ENCODE measurements at places on chromosomes 11 and 22.

DNA sequence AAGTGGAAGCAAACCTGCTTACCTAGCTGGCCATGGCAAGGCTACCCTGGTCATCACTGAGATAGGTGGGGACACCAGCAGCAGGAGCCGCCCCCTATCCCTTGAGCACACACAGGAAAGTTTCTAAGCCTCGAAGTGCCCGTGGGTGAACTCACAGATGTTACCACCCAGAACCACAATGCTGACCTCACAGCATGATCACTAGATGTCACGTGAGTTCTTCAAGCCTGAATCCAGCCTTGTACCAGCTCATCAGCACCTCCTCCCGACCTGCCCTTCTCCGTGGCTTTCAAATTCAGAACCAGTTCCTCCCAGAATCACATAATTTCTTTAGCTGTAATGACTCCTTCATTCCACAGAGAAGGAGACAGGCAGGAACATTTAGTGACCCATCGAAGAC, 24.7 kb upstream of the TIMP3 start:
- no peak for DNase-seq

DNA sequence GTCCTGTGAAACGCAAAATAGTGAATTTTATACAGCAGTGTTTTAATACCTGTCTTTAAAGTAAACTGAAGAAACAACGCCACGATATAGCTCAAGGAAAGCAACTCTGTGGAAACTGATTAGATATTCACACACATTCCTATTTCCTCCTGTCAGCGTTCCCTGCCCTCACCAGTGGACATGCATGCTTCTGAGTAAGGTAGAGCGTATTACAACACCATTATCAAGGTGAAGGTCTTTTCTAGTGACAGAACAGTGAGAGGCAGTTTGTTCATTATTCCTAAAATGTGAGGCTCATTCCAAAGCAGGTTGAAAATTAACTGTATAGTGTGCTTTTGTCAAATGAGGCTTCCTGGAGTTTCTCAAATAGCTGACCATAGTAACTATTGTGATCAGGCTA, 153.1 kb downstream of the DDX10 start:
- DNase-seq = no peak

DNA sequence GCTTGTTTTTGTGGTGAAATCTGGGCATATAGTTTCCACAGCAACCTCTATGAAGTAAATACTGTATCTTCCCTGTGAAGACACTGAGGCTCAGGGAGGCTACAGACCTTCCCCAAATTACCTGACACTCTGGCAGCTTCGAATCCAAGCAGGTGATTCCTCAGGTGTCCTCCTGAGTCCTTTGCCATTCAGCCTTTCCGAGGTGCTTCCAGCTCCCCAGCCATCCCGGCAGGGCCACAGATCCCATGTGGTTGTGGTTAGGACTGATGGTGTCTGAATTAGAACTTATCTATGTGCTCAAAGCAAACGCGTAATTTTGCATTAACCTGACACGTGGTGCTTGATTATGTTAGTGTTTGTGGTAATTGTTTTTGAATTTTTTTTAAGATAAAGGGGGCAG, 785.6 kb downstream of the BRD1 start:
- DNase-seq = no peak

DNA sequence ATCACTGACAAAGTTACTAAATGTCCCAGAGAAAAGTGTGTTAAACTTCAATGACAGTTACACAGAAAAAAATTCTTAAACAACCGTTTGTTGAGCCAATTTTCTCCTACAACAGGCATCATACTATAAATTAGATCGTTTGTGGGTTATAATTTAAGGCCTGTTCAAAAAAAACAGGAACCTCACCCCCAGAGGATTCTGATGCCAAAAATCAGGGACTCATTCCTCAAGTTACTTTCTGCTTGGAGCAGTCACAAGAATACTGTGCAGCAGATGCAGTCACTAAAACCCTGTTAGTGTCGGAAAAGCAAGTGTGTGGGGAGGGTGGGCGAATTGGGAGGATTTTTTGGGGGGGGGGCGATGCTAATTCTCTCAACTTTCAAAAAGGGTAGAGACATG, 657 bp downstream of the CWC15 start:
- no peak for DNase-seq

DNA sequence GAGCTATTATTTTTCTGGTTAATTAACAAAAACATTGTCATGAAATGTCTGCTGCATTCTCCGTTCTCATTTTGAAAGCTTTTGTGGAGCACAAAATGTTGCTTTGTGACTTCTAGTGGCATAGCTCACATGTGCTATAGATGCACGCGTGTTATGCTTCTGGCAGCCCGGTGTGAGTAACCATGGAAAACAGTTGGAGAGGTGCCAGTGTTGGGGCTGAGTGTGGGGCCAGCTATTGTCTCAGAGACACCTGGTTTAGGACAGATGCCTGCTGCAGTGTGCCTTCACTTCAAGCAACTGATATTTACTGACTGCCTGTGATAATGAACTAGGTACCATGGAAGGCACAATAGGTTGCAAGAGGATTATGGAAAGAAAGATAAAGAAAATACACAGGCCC, 760.6 kb downstream of the NTM start:
- DNase-seq = no peak

GRCh38 chr11:131518305-131518838, 148.0 kb downstream of the NTM start:
- no peak for DNase-seq
